ENCODE measurements at places on chromosomes 11 and 22. TPM values are rescaled to one million over a fixed set of nuclear protein-coding genes. Genes with fewer than 3 reads are reported as not detected.

The DLAT gene
- 26.7 TPM for total RNA-seq

The LMO2 gene
- 0.44 TPM for total RNA-seq

The PNPLA3 gene
- 0.80 TPM for total RNA-seq

The SLC22A9 gene
- not detected for total RNA-seq

The AMOTL1 gene
- 9.1 TPM for total RNA-seq

The MMP3 gene
- 0.08 TPM for total RNA-seq

The NLRX1 gene
- total RNA-seq, result 11.7 TPM

The OR8I2 gene
- not detected for total RNA-seq

The GLYATL1B gene
- not detected for total RNA-seq

The FGF19 gene
- 0.08 TPM for total RNA-seq

The OR51E2 gene
- total RNA-seq, result not detected
